Upper lobe of right lung (tissue), 1 donor: ENCODE measurements at places on chromosomes 4 and X. TPM values are rescaled to one million over a fixed set of nuclear protein-coding genes. Genes with fewer than 3 reads are reported as not detected.
A peak's percentile ranks its signal among the peaks of the same experiment; 100 is the strongest.

- no peaks in the 10 kb centered on the region for H3K36me3 ChIP-seq
- no peaks in the 10 kb centered on the region for H3K4me1 ChIP-seq
- no peak overlapping the region for H3K4me3 ChIP-seq
- no peak overlapping the region for H3K27ac ChIP-seq
- no peak for DNase-seq
These were observed 14.1 kb upstream of the PAPSS1 start for GRCh38 chr4:107734120-107734519.

Gene ETDB
- not detected for total RNA-seq

DNA sequence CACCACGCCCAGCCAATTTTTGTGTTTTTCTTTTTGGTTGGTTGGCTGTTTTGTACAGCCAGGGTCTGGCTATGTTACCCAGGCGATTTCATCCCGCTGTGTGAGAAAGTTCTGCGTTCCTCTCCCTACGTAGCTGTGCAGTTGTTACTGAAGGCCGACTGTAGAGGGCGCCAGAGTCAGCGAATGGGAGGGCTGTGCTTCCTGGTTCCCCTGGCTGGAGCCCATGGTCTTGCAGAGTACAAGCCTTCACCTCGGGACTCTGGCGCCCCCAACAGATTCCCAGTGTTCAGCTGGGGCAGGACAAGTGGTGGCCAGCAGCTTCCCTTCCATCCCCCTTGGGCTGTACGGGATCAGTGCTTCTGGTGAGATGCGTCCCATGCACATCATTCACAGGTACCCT, 5.6 kb upstream of the CT45A1 start:
- no peak overlapping the region for H3K4me3 ChIP-seq
- H3K27ac ChIP-seq: no peak overlapping the region
- no peaks in the 10 kb centered on the region for H3K27me3 ChIP-seq
- H3K4me1 ChIP-seq: no peaks in the 10 kb centered on the region
- no peaks in the 10 kb centered on the region for H3K36me3 ChIP-seq

- no peaks in the 10 kb centered on the region for H3K36me3 ChIP-seq
- H3K27me3 ChIP-seq: no peaks in the 10 kb centered on the region
- DNase-seq: no peak
These were observed 61.0 kb upstream of the FTHL17 start for GRCh38 chrX:31132821-31133241.

- no peak overlapping the region for H3K27ac ChIP-seq
- H3K4me1 ChIP-seq: no peaks in the 10 kb centered on the region
- H3K4me3 ChIP-seq: no peak overlapping the region
- DNase-seq: no peak
These were observed 197.0 kb downstream of the STIM2 start for GRCh38 chr4:27057662-27058061.

DNA sequence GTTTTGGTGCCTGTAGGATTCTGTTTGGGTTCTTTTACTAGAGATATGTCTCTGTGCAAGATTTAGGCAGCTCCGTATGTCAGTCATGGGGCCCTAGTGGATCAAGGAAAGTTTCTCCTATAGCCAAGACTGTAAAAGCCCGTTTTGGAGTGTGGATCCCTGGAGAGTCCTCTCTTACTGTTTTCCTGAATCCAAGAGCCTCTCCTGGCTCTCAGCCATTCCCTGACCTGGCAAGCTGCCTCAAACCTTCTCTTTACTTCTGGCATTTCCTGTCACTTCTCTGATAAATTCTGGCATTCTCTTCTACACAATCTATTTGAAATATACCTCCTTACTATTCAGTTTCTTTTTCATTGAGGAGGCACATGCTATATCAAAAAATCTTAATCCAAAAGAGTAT, 41.4 kb downstream of the DCAF12L2 start:
- H3K4me3 ChIP-seq: no peak overlapping the region
- DNase-seq: no peak
- H3K36me3 ChIP-seq: no peaks in the 10 kb centered on the region
- H3K27me3 ChIP-seq: no peaks in the 10 kb centered on the region
- no peaks in the 10 kb centered on the region for H3K4me1 ChIP-seq

DNA sequence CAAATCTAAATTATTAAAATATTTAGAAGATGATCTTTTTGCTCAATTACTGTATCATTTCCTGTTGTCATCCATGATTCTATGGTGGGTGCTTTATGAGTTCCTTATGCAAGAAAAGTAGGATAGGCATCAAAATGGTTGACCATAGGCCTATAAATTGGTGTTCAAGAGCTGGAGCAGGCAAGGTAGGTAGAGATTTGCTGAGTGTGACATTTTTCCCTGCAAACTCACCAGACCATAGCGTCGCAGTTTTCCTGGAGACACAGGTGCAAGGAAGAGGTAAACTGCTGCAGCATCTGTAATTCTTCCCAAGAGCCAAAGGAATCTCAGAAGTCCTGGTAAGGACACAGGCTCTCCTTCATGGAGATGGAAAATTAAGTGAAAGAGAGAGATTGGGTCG, 33.7 kb upstream of the DCLK2 start:
- no peak overlapping the region for H3K27ac ChIP-seq
- H3K36me3 ChIP-seq: no peaks in the 10 kb centered on the region
- no peak overlapping the region for H3K4me3 ChIP-seq
- H3K4me1 ChIP-seq: no peaks in the 10 kb centered on the region
- DNase-seq: no peak
- peaks cover 5% of the 10 kb centered on the region for H3K27me3 ChIP-seq

Gene PAGE5
- total RNA-seq: not detected

- no peaks in the 10 kb centered on the region for H3K4me1 ChIP-seq
- DNase-seq: no peak
- no peak overlapping the region for H3K4me3 ChIP-seq
- no peaks in the 10 kb centered on the region for H3K36me3 ChIP-seq
- H3K27ac ChIP-seq: no peak overlapping the region
These were observed 127.3 kb downstream of the MAD2L1 start for GRCh38 chr4:119939071-119939995.

DNA sequence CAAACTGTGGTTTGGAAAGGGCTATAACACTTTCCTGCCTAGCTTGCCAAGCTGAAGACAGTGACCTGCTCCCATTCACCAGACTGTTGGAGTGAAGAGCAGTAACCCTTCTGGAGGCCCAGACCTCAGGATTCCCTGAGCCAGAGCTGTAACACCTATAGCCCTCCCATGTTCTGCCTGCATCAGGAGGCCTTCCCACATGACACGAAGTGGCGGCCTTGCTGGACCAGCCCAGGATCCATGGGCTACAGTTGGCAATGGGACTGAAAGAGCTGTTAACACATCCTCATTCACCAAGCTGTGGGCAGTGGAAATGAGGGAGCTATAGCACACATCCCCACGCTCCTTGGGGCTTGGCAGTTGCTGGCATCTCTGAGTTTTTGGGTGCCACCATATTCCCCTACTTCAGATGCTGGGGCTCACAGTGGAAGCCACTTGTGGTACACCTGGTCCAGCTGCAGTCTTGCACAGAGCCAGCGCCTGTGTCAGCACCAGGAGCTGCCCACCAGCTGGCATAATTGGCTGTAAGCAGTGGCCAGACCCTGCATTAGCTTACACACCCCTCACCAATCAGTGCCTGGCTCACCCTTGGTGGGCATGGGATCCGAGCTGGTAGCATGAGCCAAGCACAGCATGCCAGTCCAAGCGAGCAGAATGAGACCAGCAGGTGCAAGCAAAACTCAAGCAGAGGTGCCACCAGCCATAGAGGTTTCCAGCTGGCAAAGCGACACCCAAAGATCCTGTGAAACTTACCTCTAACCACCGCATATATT, 1029.3 kb downstream of the TECRL start:
- no peak for DNase-seq
- no peaks in the 10 kb centered on the region for H3K4me1 ChIP-seq
- no peaks in the 10 kb centered on the region for H3K36me3 ChIP-seq
- H3K27me3 ChIP-seq: no peaks in the 10 kb centered on the region
- H3K4me3 ChIP-seq: no peak overlapping the region

- no peak overlapping the region for H3K4me3 ChIP-seq
- peak; percentile 85 for DNase-seq
- H3K36me3 ChIP-seq: peaks cover 6% of the 10 kb centered on the region
- H3K27ac ChIP-seq: no peak overlapping the region
These were observed 147.9 kb downstream of the NSUN7 start for GRCh38 chr4:40897557-40898203.

Gene MAOB
- total RNA-seq: 38.9 TPM

DNA sequence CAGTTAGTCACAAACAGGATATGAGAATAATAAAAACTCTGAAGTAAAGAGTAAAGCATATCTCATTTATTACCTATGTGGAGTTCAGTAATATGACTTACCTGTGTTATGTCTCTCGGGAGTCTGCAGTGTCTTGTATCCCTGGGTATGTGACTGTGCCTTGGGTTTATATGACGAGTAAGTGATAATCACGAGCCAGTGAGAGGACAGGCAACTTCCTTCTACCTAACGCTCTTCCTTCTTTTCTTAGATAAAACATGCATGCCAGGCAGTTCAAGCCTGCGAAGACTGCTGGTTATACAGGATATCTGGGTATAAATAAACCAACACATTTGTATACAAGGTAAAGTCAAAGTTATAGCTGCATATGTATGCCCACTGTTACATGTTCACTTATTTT, at the start of gene HPGDS:
Gene HPGDS (minus strand): TSS at position 143 of the 400 bp plus-strand sequence. CDS start 8,207 bp downstream, outside the sequence.
- DNase-seq: no peak
- H3K4me1 ChIP-seq: no peaks in the 10 kb centered on the region
- no peak within 1 kb of the TSS for H3K27ac ChIP-seq
- H3K4me3 ChIP-seq: no peak within 1 kb of the TSS
- no peaks in the 10 kb centered on the region for H3K36me3 ChIP-seq
- H3K27me3 ChIP-seq: no peaks in the 10 kb centered on the region

DNA sequence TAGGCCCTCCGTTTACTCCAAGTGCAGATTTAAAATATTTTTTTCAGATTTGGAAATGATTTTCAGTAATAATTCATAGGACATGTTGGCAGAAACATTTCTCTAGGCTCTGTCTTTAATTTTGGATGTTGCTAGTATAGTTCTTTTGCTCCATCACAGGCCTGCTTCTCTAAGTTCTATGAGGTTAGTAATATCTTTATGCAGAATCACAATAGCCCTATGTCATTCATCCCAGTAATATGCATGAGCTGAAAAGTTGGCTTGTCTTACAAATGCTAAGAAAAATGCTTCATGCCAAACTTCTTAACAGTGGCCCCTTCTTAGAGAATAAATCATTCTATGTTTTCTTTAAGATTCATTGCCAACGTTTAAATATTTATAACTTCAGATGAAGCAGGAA, 148.3 kb upstream of the TLL1 start:
- H3K27ac ChIP-seq: no peak overlapping the region
- no peaks in the 10 kb centered on the region for H3K4me1 ChIP-seq
- no peak overlapping the region for H3K4me3 ChIP-seq
- no peaks in the 10 kb centered on the region for H3K36me3 ChIP-seq
- H3K27me3 ChIP-seq: no peaks in the 10 kb centered on the region
